Activated CD4-positive, alpha-beta T cell treated with anti-CD3 and anti-CD28 coated beads, Interleukin-2, amount 10 ng/mL, durations not matched to agents 24 days and 14 days (primary cell): ENCODE measurements at places on chromosomes 7 and 10. TPM values are rescaled to one million over a fixed set of nuclear protein-coding genes. Genes with fewer than 3 reads are reported as not detected.

The SLC39A12 gene
- not detected in 2 replicates for total RNA-seq

The TLX1 gene
- total RNA-seq, result not detected in 2 replicates

The CPN1 gene
- total RNA-seq, result not detected in 2 replicates

The WNT2 gene
- total RNA-seq, result not detected in 2 replicates

The HOXA2 gene
- not detected in 2 replicates for total RNA-seq

The CYP2C19 gene
- 0.33 TPM in 1 of 2 replicates, not detected in the other for total RNA-seq
